ENCODE measurements at places on chromosomes 3 and 15. TPM values are rescaled to one million over a fixed set of nuclear protein-coding genes. Genes with fewer than 3 reads are reported as not detected.

The RPL4 gene
- 7,170 TPM for total RNA-seq

The A4GNT gene
- not detected for total RNA-seq

The RETNLB gene
- not detected for total RNA-seq

The SMAD6 gene
- 0.96 TPM for total RNA-seq

The SLCO3A1 gene
- total RNA-seq: 3.9 TPM

The DGKG gene
- total RNA-seq: not detected

The SCAANT1 gene
- total RNA-seq: not detected

The UNC13C gene
- 0.43 TPM for total RNA-seq

The RBP2 gene
- not detected for total RNA-seq

The SEMA3B gene
- total RNA-seq: 15.6 TPM

The LIPC gene
- 1.4 TPM for total RNA-seq

The SLC35G2 gene
- total RNA-seq: 6.2 TPM

The IMPG2 gene
- under 0.01 TPM for total RNA-seq

The NTRK3 gene
- total RNA-seq: under 0.01 TPM

The FGD5 gene
- total RNA-seq: under 0.01 TPM

The MAGEF1 gene
- total RNA-seq: 21.5 TPM

The GOLGA8O gene
- total RNA-seq: 0.48 TPM

The PAQR5 gene
- total RNA-seq: 14.5 TPM

The PP2D1 gene
- not detected for total RNA-seq

The FMN1 gene
- 0.48 TPM for total RNA-seq

The CLCN2 gene
- 2.6 TPM for total RNA-seq

The GRAMD1C gene
- 1.3 TPM for total RNA-seq

The PAQR9 gene
- total RNA-seq: not detected

The SERPINI1 gene
- total RNA-seq: 2.6 TPM

The LSM3 gene
- total RNA-seq: 7.0 TPM

Data from tracheal epithelial cell (primary cell).